ENCODE measurements at places on chromosomes 12 and 14.

GRCh38 chr12:65495233-65495632 is 216.8 kb downstream of the MSRB3 start:
- no peak for DNase-seq

DNA sequence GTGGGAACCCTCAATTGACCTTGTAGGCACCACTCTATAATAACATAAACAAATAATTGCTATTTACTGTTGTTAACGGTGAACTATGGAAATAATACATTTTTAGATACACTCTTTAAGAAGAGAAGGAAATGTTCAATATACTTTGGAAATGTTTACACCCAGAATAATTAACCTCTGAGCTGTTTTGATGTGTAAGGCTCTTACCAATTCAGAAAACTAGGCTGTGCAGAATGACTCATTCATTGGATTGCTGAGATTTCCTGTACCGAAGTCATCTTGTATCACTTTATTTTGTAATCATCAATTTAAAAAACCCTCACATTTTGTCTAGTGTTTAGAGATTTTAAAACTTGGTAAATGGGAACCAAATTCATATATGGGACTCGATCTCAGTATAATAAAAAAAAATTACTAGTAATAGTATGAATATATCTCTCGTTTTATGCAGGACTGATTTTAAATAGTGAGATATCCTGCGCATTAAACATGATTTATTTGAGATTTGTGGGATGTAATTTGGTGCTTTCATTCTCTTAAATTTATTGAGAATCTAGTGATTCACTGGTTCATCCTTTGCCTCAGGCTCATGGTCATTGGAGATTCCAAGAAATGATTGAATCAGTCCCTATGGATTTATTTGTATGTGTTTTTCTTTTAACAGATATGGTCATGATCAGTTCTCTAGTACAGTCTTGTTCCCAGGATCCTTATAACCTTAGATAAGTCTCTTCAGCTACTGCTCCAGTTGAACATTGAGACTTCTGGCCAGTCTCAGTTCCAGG is 3.9 kb downstream of the SAMD4A start:
- no peak for DNase-seq

DNA sequence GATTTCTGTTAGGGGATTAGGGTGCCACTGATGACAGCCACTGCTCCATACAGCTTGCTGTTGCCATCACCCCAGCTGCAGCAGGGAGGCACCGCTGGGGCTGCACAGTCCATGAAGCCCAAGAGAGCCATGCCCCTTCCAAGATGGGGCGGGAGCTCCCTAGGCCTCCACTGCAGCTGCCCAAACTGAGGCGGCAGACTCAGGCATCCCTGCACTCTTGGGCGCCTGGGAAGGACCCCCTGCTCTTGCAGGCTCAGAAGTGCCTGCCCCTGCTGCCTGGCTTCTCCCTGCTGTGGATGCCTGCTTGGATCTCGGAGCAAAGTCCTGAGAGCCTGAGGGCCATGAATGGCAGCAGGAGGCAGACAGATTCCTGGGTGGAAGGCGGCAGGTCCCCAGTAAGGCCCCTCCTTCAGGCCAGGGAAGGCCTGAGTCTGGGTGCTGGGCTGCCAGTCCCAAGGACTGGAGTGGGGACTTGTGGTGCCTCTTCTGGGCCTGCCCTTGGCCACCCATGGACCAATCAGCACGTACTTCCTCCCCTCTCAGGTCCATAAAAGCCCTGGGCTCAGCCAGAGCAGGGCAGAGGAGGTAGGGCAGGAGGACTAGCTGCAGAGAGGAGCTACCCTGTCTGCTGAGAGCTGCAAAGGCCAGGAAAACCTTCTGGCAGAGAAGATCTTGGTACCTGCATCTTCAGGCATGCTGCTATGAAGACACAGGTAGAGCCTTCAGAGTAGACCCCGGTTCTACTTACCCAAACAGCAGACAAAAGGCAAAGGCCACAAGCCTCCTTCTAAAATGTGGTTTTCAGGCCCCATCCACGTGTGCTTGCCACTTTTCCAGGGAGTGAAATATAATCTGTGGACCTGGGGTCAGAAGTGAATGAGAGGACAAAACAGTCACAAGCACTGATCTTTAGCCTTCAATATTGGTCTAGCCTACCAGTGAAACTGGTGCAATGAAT is 30.0 kb upstream of the STK38L start:
- no peak for DNase-seq

DNA sequence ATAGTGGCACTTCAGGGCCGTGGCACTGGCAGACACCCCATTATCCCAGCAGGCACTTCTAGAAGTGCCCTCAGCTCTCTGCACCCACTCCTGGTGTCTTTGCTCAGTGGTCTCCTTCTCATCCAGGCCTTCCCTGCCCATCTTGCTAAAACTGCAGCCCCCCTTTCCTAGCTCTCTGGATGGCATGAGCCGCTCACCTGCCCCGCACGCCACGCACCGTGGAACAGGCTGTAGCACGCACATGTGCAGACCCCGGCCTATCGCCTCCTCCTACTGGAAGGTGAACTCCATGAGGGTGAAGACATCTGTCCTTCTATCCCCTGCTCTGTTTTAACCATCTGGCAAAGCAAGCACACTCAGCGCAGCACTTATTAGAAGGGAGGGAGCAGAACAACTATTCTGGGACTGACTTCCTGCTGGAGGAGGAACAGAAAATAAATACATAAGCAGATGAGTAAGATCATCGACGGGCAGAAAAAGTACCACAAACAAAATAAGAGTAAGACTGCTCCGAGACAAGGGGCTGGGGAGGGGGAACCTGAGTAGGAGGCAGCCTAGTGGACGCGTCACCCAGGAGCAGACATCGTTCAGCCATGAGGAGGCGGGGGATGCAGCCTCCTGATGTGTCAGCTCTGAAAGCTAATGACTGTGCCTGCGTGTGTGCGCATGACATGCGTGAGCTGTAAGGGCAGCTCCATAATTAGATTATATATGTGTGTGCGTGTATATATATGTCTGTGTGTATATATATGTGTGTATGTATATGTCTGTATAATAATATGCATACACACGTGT is 7.8 kb upstream of the FZD10 start:
- DNase-seq: no peak

DNA sequence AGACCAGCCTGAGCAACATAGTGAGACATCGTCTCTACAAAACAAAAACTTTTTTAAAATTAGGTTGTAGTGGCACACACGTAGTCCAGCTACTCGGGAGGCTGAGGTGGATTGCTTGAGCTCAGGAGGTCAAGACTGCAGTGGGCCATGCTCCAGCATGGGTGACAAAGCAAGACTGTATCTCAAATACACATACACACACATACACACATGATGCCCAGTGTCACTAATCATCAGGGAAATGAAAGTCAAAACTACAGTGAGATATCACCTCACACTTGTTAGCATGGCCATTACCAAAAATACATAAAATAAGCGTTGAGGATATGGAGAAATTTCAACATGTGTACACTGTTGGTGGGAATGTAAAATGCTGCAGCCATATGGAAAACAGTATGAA is 33.2 kb upstream of the KICS2 start:
- no peak for DNase-seq

- no peak for DNase-seq
Measured at GRCh38 chr12:81500788-81501187, 258.4 kb downstream of the PPFIA2 start.

DNA sequence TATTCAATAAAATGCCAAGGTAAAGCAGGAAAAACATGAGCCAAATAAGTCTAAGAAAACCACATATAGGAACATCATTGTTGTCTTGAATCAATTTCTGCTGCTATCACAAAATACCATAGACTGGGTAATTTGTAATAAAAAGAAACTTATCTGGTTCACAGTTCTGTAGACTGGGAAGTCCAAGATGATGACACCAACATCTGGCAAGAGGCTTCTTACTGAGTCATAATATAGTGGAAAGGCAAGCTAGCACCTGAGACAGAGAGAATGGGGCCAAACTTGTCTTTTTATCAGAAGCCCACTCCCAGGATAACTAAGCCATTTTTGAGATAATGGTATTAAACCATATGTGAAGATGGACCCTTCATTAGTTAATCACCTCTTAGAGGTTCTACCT is 975.9 kb downstream of the FLRT2 start:
- DNase-seq: no peak

DNA sequence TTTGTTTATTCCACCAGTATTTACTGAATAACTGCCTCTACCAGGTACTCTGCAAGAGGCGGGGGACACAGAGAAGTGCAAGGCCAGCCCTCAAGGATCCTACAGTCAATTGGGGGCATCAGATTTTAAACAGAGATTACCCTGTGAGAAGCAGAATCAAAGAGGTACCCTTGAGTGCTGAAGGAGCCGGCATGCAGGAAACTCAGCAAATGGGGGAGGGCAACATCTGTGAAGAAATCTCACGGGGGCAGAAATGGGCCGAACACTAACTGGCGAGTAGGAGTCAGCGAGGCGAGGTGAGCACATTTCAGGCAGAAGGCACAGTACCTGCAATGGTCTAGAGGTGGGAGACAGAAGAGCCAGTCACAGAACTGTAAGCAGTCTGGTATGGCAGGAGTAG is 9.0 kb downstream of the GALNT6 start:
- DNase-seq: no peak

DNA sequence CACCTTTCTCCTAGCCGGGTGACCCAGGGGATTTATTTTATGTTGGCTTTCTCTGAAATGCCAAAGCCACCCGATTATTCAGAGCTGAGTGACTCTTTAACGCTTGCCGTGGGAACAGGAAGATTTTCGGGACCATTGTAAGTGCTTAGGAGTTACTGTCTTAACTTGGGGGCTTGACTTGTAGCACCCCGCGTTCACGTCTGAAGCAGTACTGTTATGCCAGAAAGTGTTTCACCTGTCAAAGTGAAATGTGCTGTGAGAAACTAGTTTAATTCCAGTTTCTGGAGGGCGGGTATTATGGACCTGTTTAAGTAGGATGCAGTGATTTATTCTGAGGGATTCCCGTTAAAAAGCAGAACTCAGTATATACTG is 218 bp downstream of the LYSET start:
- no peak for DNase-seq

- DNase-seq: no peak
Measured at GRCh38 chr14:102601378-102601925, 9.0 kb downstream of the RCOR1 start.

DNA sequence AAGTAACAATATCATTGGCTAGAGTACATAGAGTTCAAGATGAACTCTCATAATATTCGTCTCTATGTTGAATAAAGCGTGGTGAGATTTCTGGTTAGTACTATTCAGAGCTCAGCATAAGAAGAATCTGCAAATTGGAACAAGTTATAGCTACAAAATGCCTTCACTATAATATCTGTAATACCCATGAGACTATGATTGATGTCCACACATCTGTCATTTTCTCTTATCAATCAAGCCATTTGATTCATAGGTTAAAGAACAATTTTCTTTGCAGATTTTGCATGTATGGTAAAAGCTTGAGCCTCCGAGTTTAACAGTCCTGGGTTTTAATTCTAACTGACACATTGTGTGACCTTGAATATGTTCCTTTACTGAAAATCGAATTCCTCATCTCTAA is 1.4 kb downstream of the SOCS4 start:
- DNase-seq: no peak

DNA sequence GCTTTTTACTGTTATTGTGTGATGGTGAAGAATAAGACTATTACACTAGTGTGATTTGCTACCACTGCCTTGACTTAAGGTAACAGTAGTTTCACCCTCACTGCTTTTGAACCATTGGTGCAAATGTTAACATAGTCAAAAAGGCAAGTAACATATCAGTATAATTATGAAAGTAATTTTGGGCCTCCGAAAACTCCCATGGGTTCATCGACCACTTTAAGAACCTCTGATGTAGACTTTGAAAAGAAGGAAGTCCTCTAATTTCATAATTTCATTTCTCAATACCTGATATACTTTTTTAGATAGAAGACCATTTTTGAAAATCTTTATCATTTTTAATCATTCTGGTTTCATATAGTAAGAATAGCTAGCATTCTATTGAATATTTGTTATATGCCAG is 57.7 kb downstream of the ETNK1 start:
- no peak for DNase-seq

GRCh38 chr14:52553671-52554575 is 1.3 kb downstream of the GPR137C start:
- DNase-seq: peak; percentile 85

GRCh38 chr12:112266473-112266872 is 115.8 kb downstream of the HECTD4 start:
- no peak for DNase-seq

GRCh38 chr14:77077040-77077439 is 21.0 kb upstream of the CIPC start:
- DNase-seq: no peak

- DNase-seq: no peak
Measured at GRCh38 chr14:50407111-50407812, 10.6 kb upstream of the CDKL1 start.

DNA sequence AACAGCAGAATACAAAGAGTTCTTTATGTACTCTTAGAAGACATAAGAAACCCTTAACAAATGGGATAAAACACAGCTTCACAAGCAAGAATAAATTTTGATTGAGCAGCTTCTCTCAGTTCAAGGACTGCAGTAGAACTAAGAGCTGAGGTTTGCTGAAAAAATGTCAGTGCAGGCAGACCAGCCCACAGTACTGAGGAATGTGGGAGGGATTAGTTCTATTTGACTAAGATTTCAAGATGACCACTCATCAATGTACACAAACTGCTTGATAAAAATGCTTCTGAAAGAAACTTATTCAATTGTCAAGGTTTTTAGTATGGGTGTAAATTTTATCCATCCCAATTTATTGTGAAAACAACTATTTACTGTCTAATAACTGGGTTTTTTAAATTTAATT is 138.4 kb downstream of the SEC23A start:
- no peak for DNase-seq

DNA sequence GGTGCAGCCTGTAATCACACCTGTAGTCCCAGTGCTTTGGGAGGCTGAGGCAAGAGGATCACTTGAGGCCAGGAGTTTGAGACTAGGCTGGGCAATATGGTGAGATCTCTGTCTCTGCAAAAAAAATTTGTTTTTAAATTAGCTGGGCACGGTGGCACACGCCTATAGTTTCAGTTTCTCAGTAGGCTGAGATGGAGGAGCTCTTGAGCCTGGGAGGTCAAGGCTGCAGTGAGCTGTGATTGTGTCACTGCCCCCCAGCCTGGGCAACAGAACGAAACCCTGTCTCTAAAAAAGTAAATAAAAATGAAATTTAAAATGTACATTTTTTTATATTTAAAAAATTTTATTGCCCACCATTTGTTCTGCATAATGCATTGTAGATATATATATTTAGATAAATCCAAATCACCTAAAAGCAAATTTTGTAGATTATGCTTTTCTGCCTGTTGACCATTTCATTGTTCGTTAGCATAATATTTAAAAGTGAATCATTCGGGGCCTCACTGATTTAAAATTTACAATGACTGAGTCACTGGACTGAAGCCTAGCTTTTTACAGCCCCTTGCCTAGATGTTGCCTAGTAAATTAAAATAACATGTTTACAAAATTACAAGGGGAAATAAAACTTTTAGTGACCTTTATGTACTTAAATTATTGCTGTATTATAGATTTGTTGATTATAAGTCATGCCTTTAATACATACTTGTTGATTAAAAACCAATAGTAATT is 87.9 kb downstream of the USP15 start:
- DNase-seq: no peak

GRCh38 chr14:78836777-78837176 is 666.6 kb downstream of the NRXN3 start:
- DNase-seq: no peak

GRCh38 chr14:64340560-64341196 is 46.5 kb upstream of the ESR2 start:
- DNase-seq: no peak

GRCh38 chr12:2083008-2083407 is 30.2 kb downstream of the CACNA1C start:
- DNase-seq: no peak
